HCT116 (cell line): ENCODE measurements at places on chromosomes 5 and 9.
A peak's percentile ranks its signal among the peaks of the same experiment; 100 is the strongest.

- no peaks in the 10 kb centered on the region for H3K4me1 ChIP-seq
- no peak overlapping the region for H3K27ac ChIP-seq
- H3K4me3 ChIP-seq = no peak overlapping the region
These were observed 187.3 kb downstream of the CDH12 start for GRCh38 chr5:22665801-22666200.

DNA sequence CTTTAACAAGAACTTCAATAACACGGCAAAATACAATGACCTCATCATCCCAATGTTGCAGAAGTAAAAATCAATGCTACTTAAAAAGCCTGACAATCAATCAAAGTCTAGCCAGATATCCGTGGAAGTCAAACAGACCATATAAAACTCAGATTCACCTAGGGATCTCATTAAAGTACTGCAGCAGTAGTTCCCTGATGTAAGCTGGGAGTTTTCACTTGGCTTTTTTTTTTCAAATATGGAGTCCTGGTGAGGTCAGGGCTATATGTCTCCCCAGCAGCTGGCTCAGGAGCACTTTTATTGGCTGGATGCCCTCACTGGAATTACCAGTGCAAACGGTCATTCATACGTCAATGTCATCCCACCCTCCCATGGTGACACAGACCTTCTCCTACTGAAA is 220.6 kb upstream of the SLC30A5 start:
- H3K27me3 ChIP-seq = no peaks in the 10 kb centered on the region
- no peak overlapping the region for H3K27ac ChIP-seq
- H3K36me3 ChIP-seq = no peaks in the 10 kb centered on the region

- no peak for DNase-seq
- H3K27ac ChIP-seq = no peak overlapping the region
- no peaks in the 10 kb centered on the region for H3K36me3 ChIP-seq
- no peak overlapping the region for H3K4me3 ChIP-seq
These were observed 52.6 kb downstream of the AP3S1 start for GRCh38 chr5:115894342-115894741.

GRCh38 chr5:133820507-133820906 is 147.9 kb downstream of the C5orf15 start:
- no peaks in the 10 kb centered on the region for H3K36me3 ChIP-seq
- DNase-seq = no peak
- H3K27me3 ChIP-seq = peaks cover 47% of the 10 kb centered on the region
- no peaks in the 10 kb centered on the region for H3K4me1 ChIP-seq
- no peak overlapping the region for H3K27ac ChIP-seq
- no peak overlapping the region for H3K4me3 ChIP-seq

DNA sequence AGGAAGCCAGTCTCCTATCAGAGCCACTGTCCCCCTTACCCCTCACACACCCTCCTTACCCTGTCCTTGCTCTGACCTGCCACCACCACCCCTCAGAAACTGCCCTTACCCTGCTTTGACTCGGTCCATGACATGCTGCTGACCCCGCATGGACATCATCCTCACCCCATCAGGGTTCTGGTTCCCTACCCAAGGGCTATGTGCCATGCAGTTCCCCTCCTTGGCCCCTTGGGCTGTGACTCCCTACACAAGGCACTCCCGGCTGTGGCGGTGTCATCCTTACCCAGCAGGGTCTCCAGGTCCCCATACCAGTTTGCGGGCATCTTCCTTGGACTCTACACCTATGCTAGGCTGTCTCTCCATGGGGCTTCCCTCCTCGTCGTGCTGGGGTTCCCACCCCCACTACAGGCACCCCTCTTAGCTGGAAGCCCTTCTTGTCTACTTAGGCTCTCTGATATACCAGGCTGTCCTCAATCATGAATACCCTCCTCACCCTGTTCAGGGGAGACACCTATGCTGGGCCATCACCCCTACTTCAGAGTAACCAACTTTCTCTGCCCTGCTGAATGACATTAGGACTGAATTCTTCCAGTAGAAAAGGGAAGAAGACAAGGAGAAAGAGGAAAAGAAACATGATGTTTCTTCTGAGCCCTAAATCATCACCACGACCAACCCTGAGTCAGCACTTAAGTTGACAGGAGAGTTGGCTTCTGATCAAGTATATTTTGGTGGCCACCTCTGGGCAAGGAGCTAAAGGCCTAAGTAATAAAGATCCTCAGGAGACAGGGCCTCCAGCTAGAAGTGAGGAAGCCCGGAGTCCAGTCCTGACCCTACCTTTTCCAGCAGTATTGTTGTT is 115.2 kb downstream of the GCNT1 start:
- no peaks in the 10 kb centered on the region for H3K4me1 ChIP-seq
- no peak for DNase-seq
- H3K36me3 ChIP-seq = no peaks in the 10 kb centered on the region
- H3K27me3 ChIP-seq = no peaks in the 10 kb centered on the region
- no peak overlapping the region for H3K27ac ChIP-seq

- H3K27ac ChIP-seq = no peak overlapping the region
- no peaks in the 10 kb centered on the region for H3K36me3 ChIP-seq
- no peak for DNase-seq
These were observed 177.1 kb downstream of the CPLANE1 start for GRCh38 chr5:37071901-37072581.

DNA sequence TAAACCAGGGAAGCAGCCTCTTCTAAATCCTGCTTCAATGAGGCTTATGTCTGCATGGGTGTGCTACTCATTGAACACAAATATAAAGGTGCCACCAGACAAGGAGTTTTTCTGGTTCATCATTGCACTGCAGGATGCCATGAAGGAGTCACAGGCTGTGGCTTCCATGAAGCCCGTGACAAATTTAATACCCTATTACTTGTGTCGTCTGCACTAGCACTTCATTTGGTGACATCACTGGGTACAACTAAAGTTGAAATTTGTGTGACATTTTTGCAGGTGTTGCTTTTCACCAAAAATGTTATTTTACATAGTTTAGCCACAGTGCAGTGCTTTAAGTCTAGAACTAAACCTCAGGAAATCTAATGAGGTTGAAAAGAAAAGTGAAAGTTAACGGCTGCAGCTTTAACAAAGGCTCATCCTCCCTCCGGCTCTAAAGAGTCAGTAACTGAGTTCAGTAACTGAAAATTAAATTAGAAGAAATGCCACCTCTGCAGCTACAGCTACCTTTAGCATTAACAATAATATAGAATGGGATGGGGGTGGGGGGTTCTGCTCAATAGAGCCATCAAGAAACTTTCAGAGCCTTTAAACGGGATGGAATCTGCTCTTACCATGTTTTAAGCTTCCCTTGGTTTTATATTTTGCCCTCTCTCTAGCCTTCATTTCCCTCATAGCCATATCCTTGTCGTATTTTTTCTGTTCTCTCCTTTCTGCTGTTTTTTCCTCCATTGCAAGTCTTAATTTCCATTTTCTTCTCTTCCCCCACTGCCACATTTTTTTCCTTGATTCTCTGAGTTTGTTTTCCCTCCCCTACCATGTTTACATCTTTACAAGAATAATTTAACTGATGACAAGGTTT is 233.8 kb upstream of the TMEM161B start:
- no peak overlapping the region for H3K27ac ChIP-seq
- no peaks in the 10 kb centered on the region for H3K4me1 ChIP-seq
- H3K27me3 ChIP-seq = no peaks in the 10 kb centered on the region
- H3K4me3 ChIP-seq = peak overlapping the region; percentile 22

GRCh38 chr5:66365981-66366380 is 221.9 kb downstream of the SREK1 start:
- no peak overlapping the region for H3K27ac ChIP-seq
- H3K4me1 ChIP-seq = no peaks in the 10 kb centered on the region
- H3K36me3 ChIP-seq = no peaks in the 10 kb centered on the region
- peaks cover 47% of the 10 kb centered on the region for H3K27me3 ChIP-seq

GRCh38 chr9:123487944-123488548 is 132.0 kb downstream of the CRB2 start:
- no peaks in the 10 kb centered on the region for H3K27me3 ChIP-seq
- H3K36me3 ChIP-seq = no peaks in the 10 kb centered on the region
- H3K27ac ChIP-seq = no peak overlapping the region

GRCh38 chr5:90640484-90641059 is 82.0 kb downstream of the ADGRV1 start:
- DNase-seq = no peak
- H3K4me3 ChIP-seq = no peak overlapping the region
- no peak overlapping the region for H3K27ac ChIP-seq
- no peaks in the 10 kb centered on the region for H3K36me3 ChIP-seq
- peaks cover 11% of the 10 kb centered on the region for H3K4me1 ChIP-seq

DNA sequence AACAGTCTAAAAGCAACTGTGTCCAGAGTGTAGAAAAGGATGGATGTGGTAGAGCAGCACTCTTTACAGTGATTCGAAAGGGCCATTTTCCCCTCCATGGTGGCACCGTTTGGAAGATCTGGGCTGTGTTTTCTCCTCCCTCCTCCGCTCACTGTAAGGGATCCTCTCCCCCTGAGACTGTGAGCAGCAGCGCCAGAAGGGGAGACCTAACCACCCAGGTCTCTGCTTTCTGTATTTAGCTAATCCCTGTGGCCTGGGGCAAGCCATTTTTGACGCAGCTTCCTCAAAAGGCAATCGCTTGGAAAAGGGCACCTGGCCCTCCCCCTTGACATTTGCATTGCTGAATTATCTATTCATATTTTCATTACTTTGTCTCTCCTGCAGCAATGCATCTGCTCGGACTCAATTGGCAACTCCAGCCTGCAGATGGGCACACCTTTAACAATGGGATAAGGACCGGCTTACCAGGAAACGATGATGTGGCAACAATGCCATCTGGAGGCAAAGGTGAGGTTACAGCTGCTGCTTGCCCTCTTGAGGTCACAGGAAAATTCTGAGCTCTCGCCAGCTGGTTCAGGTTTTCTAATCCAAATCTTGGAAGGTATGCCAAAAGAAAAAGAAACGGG is 244.3 kb upstream of the WWC1 start:
- no peaks in the 10 kb centered on the region for H3K4me1 ChIP-seq
- DNase-seq = peak; percentile 41
- H3K27ac ChIP-seq = no peak overlapping the region
- H3K36me3 ChIP-seq = no peaks in the 10 kb centered on the region

DNA sequence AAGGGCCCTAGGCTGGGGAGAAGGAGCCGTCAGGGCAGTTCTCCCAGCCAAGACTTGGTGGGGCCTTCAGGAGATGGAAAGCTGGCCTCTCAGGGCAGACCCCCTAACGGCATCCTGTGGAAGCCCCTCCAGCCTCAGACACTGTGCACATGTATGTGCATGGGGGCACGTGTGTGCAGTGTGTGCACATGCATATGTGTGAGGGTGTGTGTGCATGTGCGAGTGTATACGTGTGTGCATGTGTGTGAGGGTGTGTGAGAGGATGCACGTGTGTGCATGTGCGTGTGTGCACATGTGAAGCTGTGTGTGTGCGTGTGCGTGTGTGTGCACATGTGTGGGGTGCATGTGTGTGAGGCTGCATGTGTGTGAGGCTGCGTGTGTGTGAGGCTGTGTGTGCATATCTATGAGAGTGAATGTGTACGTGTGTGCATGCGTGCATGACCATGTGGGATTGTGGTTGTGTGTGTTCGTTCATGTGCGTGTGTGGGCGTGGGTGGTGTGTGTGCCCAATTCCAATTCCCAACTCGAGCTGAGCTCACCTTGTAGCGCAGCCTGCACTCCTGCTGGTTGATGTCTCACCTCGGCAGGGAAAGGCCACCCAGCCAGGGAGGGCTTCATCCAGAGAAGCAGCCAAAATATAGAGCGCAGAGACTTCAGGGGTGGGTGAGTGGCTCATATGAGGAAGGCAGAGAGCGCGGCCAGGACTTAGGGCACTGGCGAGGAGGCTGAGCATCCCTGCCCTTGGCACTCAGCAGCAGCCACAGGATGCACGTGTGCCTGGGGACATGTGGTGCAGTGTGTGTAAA is 142.7 kb upstream of the PPP1R26 start:
- H3K4me3 ChIP-seq = no peak overlapping the region
- no peaks in the 10 kb centered on the region for H3K36me3 ChIP-seq
- DNase-seq = no peak
- no peak overlapping the region for H3K27ac ChIP-seq
- H3K27me3 ChIP-seq = no peaks in the 10 kb centered on the region; the same call in 1 of the 2 replicates
- no peaks in the 10 kb centered on the region for H3K4me1 ChIP-seq

DNA sequence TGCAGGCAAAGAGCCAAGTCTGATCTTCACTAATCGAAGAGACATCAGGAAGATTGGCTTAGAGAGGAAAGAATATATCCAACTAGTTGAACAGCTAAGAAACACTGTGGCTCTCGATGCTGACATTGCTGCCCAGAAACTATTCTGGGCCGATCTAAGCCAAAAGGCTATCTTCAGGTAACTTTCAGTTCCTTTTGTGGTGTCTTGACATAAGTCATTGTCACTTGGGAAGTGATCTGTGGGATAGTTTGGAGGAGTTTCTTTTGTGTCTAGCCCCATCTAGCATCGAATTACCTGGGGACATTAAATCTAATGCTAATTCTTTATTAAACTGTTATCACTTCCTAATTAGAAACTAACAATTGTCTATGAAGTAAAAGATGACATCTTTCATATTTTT is 24.0 kb downstream of the VLDLR start:
- no peak overlapping the region for H3K27ac ChIP-seq
- H3K36me3 ChIP-seq = no peaks in the 10 kb centered on the region
- H3K27me3 ChIP-seq = no peaks in the 10 kb centered on the region
- H3K4me1 ChIP-seq = no peaks in the 10 kb centered on the region

- no peaks in the 10 kb centered on the region for H3K27me3 ChIP-seq
- peaks cover 8% of the 10 kb centered on the region; the same call in 1 of the 2 replicates for H3K36me3 ChIP-seq
- no peaks in the 10 kb centered on the region for H3K4me1 ChIP-seq
- no peak overlapping the region for H3K4me3 ChIP-seq
These were observed 8.9 kb downstream of the FBXW5 start for GRCh38 chr9:136935651-136936050.

DNA sequence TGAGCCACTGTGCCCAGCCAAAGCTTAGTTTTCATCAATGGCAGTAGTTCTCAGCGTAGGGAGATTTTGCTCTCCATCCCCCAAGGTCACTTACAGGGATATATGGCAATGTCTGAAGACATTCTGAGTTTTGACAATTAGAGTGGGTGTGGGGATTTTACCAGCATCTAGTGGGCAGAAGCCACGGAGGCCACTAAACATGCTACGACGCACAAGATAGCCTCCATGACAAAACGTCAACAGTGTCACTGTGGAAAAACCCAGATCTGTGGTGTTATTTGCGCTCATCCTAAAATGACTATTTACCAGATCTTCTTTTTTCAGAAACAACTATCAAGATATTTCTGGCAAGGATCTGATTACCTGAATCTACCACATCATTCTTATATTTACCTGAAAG is 68.2 kb downstream of the CDC14B start:
- no peaks in the 10 kb centered on the region for H3K27me3 ChIP-seq
- no peaks in the 10 kb centered on the region; the same call in 1 of the 2 replicates for H3K4me1 ChIP-seq
- no peak for DNase-seq
- no peak overlapping the region for H3K27ac ChIP-seq

- H3K4me1 ChIP-seq = no peaks in the 10 kb centered on the region
- no peak for DNase-seq
- peaks cover 12% of the 10 kb centered on the region for H3K27me3 ChIP-seq
- H3K36me3 ChIP-seq = no peaks in the 10 kb centered on the region
These were observed 242.1 kb upstream of the ZNF462 start for GRCh38 chr9:106620866-106621265.

DNA sequence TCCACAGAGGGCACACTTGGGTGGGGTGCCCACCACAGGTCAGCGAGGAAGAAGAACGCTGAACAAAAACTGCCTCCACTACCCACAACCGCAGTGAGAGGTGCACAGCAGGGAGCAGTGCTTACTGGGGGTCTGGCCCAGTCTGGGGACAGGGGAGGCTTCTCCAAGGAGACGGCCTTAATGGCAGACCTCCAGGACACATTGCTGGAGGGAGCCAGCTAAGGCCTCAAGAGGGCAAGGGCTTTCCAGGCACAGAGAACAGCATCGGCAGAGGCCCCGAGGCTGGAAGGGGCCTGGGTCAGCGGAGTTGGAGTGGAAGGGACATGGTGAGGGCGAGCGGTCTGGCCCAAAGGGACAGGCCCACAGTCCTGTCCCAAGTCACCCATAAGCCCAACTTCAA is 8.3 kb upstream of the DPM2 start:
- H3K4me1 ChIP-seq = peaks cover 16% of the 10 kb centered on the region
- no peak overlapping the region for H3K27ac ChIP-seq
- H3K4me3 ChIP-seq = no peak overlapping the region
- no peaks in the 10 kb centered on the region for H3K27me3 ChIP-seq
